ENCODE measurements at places on chromosomes 16 and 17.

- DNase-seq = no peak
These were observed 43.1 kb downstream of the TBCD start for GRCh38 chr17:82794781-82795482.

DNA sequence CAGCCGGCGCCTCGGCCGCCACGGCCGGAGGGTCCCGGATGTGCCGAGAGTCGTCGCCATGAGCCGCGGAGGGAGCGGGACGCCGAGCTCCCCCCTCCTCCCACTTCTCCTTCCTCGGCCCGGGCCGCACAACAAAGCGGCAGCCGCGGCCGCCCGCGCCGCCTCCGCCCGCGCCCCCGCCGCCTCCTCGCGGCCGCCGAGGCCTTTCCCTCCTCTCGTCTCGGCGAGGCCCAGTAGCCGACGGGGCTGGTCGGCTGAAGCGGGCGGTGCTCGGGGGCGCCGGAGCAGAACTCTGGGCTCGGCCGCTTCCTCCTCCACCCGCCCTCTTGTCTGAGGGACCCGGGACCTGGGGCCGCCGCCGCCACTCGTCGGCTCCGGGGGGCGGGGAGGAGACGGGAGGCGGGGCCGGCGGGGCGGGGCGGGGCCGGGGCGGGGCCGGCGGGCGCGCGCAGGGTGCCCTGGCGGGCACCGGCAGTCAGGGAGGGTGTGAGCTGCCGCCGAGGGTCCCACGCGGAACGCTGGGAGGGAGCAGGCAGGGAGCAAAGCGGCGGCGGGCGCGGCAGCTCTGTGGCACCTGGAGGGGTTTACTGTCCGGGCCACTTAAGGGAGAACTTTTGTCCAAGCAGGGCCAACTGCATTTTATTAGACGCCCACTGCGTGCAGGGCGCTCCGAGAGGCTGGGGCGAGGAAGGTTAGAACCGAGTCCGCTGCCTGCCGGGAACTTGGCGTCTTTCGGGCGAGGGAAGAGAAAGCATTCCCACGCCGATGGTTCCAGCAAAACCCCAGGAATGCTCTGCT, at the start of gene SMURF2:
TSS of gene SMURF2 (minus strand) at position 332 of the 798 bp plus-strand sequence. CDS start 427 bp downstream, outside the sequence.
- peak; percentile 49 for DNase-seq

- no peak for DNase-seq
These were observed 157.7 kb upstream of the CDH11 start for GRCh38 chr16:65279576-65279975.

DNA sequence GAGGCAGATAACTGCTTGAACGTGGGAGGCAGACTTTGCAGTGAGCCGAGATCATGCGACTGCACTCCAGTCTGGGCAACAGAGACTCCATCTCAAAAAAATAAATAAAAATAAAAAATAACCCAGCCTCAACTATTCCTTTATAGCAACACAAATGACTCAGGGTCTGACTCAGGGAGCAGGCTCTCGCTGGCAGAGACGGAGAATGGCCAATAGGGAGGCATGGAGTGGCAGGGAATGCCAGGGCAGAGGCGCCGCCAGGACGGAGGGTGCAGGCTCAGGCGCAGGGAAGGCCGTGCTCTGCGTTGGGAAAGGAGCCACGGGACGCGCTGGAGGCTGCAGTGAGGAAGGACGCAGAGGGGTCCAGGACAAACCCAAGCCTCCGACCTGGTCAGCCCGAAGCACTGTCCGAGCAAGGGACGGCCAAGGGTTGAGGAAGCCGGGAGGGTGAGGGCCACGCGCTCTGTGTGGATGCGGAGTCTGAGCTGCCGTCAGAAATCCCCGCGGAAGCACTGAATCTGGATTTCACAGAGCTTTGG, 40.3 kb downstream of the PKD1 start:
- DNase-seq = no peak

DNA sequence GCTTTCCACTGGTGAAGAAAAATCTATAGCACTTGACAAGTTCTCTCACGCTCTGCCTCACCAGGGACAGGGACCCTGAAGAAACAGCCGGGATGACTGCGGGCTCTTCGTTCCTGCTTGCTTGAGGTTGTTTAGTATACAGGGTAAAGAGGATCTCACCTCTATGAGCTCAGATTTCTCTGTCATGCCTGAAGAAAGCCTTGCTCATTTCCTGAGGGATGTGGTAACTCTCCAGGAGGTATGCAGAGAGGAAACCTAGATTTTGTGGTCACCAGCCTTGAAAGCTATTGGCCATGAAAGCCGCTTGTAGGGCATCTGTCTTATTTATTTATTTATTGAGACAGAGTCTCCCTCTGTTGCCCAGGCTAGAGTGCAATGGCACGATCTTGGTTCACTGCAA, 23.2 kb downstream of the USP43 start:
- DNase-seq = no peak

- no peak for DNase-seq
These were observed 9.0 kb downstream of the HLF start for GRCh38 chr17:55273579-55274354.

DNA sequence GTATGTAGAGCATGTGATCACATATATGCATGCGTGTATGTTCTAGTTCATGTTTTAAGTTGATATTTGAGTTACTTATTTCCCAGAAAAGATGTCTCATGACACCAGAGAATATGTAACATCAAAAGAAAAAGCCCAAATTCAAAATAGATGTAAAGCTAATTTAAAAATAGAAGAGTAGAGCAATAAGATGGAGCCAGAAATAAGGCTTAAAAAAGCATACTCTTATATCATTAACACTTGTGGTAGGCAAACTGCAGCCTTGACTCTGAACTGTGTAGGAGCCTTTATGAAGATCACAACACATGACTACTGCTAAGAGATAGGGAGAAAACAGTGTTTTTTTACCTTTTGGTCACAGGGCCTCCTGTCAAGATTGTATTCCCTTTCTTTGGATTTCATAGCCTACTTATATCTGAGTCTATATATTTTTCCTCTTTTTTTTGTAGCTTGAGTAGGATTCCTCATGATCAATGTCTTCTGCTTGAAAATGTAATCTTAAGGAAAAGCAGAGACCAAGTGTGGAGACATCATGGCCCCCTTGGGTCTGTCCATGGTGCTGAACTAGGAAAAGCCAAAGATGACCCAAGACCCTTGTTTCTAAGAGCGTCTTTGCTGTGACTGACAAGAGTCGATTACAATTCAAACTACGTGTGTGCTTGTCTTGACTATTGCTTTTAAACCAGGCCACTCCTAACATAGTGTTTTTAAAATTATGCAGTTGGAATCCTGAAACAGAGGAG, 390.4 kb downstream of the SHISA9 start:
- DNase-seq = no peak

GRCh38 chr17:27206447-27206846, 87.5 kb upstream of the WSB1 start:
- peak; percentile 39 for DNase-seq

- DNase-seq = peak; percentile 38
These were observed 2.9 kb downstream of the SLC16A3 start for GRCh38 chr17:82231562-82232321.

- DNase-seq = no peak
These were observed 69.0 kb downstream of the WSB1 start for GRCh38 chr17:27362909-27363308.

DNA sequence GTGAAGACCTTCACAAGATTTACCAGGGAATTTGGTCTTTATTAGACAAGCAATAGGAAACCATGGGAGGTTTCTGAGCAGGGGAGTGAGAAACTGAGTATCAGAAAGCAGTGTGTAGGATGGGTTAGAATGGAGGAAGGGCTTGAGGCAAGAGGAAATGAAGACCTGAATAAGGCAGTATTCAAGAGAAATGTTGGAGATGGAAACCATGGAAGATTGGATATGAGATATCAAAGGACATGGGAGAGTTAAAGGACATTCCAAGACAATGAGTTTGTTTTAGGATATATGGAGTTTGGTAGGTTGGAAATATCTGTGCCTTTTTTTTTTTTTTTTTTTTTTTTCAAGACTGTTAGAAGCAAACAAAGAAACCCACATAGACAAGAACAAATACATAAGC, 21.3 kb upstream of the FAM20A start:
- DNase-seq = no peak

GRCh38 chr17:11097121-11097520, 143.9 kb upstream of the SHISA6 start:
- DNase-seq = no peak

DNA sequence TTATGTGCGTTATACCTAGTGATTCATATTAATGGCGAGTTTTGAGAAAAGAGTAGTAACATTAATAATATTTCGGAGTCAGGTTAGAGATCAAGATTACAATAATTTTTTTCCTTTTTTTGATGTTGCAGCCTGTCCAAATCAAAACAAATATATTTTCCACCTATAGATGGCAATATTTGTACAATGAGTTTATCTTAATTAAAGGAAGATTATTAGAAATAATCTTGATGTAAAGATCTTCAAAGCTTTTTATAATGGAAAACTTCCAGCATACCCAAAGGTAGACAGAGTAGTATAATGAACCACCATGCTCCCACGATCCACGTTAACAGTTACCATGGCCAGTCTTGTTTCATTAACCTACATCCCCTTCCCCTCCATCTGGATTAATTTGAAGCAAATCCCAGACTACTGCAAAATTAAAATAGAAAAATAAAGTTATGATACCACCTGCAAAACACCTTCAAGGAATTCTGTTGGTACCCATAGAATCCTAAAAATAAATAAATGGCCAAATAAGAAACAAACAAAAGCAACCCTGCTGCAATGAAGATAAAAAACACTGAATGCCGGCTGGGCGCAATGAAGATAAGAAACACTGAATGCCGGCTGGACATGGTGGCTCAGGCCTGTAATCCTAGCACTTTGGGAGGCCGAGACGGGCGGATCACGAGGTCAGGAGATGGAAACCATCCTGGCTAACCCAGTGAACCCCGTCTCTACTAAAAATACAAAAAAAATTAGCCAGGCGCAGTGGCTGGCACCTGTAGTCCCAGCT, 46.5 kb upstream of the GINS3 start:
- peak; percentile 17 for DNase-seq

- no peak for DNase-seq
These were observed 79.1 kb downstream of the RAB11FIP4 start for GRCh38 chr17:31470592-31470991.

DNA sequence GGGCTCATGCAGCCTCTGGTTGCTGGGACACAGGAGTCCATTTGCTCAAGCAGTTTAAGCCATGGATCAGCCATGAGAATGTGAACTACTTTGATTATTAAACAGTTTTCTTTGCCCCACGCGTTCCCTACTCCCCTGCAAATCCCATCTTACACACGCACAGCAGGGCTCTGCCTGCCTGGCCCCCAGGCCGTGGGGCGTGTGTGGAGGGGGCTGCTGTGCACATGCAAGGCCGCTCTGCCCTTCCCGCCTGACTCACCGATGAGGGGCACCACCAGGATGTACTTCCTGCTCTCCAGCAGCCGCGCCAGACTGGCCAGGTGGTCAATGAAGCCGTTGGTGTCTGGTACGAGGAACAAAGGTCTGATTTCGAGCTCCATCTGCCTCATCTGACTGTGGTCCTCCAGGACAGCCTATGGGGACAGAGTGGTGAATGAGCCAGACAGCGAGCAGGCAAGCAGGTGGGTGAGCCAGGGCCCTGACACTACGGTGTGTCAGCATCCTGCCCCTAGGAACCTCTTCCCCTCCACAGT, 13.7 kb downstream of the HIC1 start:
- DNase-seq = no peak

GRCh38 chr16:57637424-57637823, 9.0 kb downstream of the ADGRG1 start:
- no peak for DNase-seq

- DNase-seq = no peak
These were observed 524 bp upstream of the ZFP3 start for GRCh38 chr17:5077781-5078105.

DNA sequence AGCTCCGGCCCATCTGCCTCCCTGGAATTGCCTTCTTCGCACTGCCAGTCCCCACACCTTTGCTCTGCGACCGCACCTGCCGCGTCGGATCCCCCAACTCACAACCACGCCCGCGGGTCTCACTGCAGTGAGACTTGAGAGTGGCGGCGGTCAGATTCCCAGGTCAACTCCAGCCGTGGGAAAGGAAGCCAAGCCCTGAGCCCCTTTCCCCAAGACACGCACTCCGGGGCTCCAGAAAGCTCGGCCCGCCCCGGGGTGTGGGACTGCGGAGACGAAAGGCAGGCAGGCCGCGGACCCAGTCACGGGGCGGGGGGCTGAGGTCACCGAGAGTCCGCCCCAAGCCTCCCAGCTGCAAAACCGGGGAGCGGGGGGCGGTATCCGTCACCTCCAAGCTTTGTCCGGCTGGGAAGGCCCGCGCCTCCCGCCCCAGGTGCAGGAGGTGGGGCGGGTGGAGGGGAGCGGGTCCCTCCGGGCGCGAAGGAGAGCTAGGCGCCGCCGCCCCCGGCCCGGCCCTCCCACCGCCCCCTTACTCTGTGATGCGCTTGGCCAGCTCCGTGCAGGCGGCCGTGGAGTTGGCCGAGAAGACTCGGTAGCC, 615 bp downstream of the PRPSAP1 start:
- no peak for DNase-seq

DNA sequence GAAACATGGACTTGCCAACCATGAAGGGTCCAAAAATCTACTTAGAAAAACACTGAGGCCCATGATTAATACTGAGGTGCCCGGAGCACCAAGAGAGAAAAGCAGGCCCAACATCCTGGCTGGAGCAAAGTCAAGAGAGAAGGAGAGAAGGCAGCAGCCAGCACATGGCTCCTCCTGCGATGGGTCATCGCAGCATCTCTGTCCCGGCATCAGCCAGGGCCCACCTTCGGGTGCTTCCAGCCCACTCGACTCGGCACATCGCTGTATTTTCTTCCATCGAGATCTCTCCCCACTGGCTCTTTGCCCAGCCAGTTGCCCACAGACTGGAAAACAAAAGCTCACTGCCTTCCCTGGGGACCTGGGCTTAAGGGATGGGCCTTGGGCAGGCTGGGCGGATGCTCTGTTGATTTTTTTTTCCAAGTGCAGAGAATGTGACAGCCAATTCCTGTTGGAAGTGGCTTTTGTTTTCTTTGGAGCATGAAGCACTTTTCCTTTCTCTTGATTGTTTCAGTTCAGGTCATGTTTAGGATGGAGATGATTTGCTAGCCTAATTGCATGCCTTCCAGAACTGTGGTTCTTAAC, 58.1 kb downstream of the CYB5B start:
- no peak for DNase-seq

DNA sequence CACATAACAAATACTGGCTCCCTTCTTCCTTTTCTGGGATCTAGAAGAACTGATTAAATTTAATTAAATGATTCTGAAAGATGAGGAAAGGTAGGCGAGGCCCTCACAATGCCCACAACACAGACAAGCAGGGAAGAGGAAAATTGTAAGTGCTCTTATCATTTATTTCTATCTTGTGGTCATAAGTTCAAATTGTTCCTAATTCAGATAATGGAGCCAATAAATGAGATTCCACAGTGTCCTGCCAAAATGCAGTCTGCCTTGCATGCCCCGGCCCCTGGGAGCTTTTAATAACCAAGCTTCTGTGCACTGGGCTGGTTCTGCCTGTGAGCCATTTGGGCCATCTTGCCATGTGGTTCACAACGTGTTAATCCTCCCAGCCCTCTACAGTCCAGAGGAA, 97.0 kb downstream of the CMC2 start:
- no peak for DNase-seq

All from hematopoietic multipotent progenitor cell treated with erythropoietin and hydrocortisone succinate and interleukin-3 and kit ligand, for 8 days (in vitro differentiated cells).